Stimulated activated CD8-positive, alpha-beta memory T cell treated with anti-CD3 and anti-CD28 coated beads, Interleukin-4, amount 100 ng/mL, for 48 hours (primary cell): ENCODE measurements at places on chromosomes 12 and 14.

- no peak for DNase-seq
Measured at GRCh38 chr14:102517392-102518062, 8.0 kb upstream of the ANKRD9 start.

- DNase-seq = no peak
Measured at GRCh38 chr12:77392467-77393088, 327.2 kb upstream of the E2F7 start.

DNA sequence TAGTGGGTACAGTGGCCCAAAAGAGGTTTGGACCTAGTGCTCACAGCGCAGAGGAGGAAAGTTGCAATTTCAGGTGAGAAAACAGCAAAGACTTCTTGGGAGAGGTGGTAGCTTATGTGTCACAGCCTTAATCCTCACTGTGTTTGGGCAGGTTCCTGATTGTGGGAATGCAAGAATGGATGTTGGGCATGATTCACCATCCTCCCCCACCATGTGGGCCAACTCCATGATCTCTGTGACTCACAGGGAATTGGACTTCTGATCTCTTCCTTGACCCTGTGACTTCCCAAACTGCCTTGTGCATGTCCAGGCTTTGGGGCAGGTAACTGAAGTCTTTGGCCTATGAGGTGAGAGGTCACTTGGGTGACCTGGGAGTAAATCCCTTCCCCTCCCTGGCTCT, 1.8 kb upstream of the CHST11 start:
- DNase-seq = no peak

DNA sequence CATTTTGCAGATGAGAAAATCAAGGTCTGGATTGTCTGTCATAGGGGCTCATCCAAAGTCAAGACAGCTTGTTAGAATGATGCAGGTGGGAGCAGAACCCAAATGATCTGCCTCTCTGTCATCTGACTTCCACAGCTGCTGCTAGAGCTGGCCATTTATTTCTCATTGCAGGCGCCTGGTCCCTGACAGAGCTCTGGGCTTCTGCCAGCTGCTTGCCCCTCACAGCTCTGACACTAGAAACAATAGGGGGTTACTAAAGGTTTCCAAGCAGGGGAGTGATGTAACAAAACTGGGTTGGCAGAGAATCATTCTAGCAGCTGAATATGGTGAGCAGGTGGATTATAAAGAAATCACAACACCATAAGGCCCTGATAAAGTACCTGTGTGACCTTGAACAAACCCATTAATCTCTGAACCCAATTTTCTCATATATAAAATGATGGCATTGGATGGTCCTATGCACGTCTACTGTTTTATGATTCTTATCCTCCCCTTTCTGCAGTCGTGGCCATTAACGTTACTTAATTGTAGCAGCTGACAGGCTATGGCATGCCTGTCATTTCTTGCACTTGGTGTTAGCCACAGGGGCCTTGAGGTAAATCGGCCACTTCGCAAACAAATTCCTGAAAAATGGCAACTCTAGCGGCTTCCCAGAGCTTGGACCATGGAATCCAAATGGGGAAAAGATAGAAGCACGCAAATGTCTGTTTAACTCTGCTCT, 134.6 kb downstream of the RMST start:
- no peak for DNase-seq

GRCh38 chr14:91186515-91187066, 57.9 kb downstream of the GPR68 start:
- DNase-seq = no peak

DNA sequence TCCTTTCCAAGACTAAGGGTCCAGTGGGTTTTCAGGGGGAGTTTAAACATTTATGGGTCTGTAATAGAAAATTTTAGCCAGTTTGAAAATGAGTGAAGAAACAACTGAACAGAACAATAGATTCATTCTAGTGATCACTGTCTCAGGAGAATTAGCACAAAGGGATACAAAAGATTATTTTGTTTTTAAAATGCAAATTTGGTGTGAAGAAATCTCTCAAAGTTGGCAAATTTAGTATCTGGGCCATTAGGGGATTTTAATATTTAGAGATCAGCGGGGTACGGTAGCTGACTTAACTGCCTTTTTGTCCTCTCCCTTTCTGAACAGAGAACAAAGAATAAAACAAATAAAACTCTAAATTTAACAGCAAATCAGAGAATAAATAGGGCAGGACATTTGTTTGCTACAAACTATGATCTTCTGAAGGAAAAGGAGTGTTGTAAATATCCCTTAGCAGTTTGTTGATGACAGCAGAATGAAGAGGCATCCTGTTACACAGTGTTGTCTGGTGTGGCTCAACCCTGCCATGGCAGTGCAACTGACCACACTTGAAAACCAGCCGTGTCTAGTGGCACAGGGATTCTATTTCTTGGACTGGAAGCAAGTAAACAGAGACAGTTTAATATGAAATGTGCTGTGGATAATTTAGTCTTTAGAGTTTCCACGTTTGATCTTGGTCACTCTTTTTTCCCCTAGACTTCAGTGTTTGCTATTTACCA, 46.3 kb upstream of the LRTM2 start:
- no peak for DNase-seq

GRCh38 chr12:42729535-42729900, 140.0 kb upstream of the PRICKLE1 start:
- DNase-seq = no peak
